ENCODE measurements at places on chromosomes 12 and 14.

DNA sequence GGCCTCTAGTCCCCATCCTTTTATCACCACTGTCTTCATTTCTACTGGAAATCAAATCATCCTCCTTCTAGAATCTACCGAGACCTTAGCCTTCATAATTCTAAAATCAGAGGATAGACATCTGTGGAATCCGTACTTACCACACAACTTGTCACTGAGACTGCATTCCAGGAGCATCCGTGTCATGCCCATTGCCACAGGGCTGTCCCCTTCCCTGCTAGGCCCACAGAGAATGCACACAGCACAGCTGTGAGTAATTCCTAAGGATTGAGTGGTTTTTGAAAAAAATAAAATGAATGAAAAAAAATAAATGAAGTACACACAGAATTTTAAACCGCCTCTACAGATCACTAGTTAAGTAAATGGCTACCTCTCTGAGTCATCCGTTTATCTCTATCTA, 21.0 kb upstream of the MAGOHB start:
- no peak for DNase-seq

GRCh38 chr14:54659365-54659764, 92.4 kb downstream of the SAMD4A start:
- no peak for DNase-seq

- no peak for DNase-seq
Observed at GRCh38 chr12:49543914-49544815, 5.3 kb downstream of the KCNH3 start.

GRCh38 chr14:104878582-104878981, 13.5 kb downstream of the CEP170B start:
- DNase-seq: no peak

DNA sequence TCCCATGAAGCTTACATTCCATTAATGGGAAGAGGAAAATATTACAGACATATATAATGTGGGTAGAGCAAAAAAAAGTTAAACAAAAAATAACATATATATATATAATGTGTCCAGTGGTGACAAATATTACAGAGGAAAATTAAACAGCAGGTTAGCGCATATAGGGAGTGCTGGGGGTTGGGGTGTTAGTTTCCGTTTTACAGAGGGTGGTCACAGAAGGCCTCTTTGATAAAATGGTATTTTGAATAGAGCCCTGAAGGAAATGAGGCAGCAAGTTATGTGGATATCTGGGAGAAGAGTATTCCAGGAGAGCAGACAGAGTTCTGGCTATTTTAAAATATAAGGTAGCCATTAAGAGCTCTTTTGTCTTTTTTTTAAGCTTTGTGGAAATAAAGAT, 73.2 kb downstream of the DCAF5 start:
- no peak for DNase-seq

- DNase-seq: no peak
Observed at GRCh38 chr12:57258977-57259970, 8.3 kb upstream of the STAC3 start.

- no peak for DNase-seq
Observed at GRCh38 chr12:53830631-53831030, 78.9 kb upstream of the CISTR start.

- DNase-seq: no peak
Observed at GRCh38 chr14:65360144-65360784, 52.3 kb upstream of the FUT8 start.

GRCh38 chr12:1816730-1817348, 3.5 kb upstream of the LRTM2 start:
- DNase-seq: no peak

DNA sequence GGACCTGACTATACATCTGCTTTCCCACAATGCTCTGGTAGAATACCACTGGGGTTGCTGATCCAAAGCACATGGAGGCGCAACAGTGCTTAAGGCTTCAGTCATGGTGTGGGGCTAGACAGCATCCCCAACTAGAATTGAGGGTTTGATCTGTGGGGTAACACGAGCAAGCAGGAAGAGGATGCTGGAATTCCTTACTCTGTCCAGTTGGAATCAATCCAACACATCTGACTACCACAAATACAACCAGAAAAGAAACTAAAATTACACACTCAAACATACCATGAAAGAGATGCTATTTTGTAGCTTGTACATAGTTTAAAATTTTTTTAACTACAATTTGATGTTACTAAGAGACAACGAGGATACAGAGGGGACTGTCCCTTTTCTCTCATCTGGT, 40.4 kb upstream of the GTF2A1 start:
- no peak for DNase-seq

- no peak for DNase-seq
Observed at GRCh38 chr12:83408146-83408545, 721.4 kb downstream of the TMTC2 start.
